Progenitor cell of endocrine pancreas (in vitro differentiated cells): ENCODE measurements at places on chromosomes 2 and 18.

- DNase-seq: no peak
These were observed 22.5 kb downstream of the ELMOD3 start for GRCh38 chr2:85377083-85377482.

DNA sequence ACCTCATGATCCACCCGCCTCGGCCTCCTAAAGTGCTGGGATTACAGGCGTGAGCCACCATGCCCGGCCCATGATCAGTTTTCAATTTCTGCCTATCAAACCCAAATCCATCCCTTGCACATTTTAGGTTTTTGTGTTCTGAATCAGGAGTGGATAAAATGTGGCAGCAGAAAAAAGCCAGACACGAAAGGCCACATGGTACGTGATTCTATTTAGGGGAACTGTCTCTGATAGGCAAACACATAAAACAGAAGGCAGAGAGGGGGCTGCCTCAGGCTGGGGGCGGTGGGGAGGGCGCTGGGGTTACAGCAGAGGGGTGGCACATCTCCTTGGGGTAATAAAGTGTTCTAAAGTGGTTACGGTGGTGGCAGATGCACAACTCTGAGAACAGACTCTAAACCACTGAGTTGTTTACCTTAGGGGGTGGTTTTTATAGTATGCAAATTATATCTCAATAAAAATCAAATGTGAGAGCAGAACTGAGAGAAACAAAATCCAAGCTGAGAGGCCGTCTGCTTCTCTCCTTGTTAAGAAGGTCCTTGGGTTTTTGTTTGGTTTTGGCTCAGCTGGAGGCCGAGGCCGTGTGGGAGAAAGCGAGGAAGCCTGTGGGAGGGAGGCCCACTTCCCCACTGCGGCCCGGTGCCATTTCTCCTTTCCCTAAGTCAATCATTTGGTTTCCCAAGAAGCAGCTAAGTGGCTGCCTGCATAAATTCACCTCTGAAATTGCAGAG lies 78.0 kb downstream of the SOWAHC start:
- DNase-seq: no peak

DNA sequence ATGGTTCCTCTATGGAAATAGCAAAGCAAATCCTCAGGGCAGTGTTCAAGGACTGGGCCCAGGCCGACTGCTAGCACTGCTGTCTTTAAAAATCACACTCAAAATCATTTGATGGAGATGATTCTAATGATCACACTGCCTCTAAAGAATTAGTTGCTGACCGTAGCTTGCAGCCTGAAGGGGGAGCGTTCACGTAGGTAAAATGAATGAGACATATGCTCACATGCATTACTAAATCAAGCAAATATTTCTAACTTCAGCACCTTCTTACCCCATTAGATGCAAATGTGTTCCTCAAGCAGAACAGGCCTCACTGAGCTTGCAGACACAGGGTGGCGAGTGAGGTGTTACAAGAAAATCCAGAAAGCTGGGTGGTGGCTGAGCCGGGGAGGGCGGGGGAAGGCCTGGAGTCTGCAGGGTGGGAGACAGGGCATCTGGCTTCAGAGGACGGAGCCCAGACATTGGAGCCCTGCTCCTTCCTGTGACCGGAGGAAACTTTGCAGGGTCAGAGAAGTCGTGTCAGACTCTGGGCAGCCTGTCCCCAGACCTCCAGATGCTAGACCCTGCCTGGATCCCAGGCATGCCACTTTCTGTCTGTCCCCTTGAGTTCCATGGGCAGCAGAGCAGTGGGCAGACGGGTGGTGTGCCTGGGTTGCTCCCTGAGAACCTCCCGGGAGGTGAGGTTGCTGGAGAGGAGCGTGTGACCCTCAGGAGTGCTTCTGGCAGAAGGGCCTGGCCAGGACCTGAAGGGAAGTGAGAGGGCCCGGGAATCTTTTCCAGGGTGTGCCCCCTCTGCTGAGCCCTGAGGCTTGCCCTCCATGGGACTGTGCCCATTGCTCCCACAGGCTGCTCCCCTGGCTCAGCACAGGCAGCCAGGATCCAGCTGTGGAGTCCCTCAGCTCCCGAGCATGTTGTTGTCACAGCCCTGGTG lies 7.1 kb upstream of the NPPC start:
- no peak for DNase-seq

DNA sequence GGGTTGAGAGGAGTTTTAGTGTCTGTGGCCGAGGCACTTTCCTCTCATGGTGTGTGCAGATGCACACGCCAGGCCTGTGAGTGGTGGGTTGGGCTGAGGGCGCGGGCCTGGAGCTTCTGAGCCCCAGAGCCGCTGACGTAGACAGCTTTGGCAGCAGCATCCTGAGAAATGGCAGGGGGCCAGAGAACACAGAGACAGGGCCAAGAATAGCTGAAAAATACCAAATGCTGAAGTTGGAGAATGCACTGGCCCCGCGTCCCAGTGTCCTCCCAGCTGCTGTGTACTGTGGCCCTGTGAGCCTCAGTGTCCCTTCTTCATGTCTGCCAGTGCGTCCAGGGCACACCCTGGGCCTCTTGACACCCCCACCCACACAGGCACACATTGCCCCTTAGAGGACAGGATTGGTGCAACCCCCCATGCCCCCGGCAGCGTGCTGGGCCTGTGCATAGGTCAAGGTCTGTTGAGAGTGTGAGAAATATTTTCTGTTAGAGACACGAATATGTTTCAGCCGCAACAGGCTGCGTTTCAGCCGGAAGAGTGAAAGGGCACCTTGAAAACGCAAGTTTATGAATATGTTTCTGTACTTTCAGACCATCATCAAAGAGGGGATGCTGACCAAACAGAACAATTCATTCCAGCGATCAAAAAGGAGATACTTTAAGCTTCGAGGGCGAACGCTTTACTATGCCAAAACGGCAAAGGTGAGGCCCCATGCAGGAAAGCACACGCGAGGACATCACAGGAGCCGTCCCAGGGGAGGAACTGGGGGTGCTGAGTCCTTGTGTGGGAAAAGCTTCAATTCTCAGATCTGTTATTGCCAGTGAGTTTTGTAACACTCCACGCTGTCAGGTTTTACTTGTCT lies 33.6 kb downstream of the DGKD start:
- DNase-seq: no peak

DNA sequence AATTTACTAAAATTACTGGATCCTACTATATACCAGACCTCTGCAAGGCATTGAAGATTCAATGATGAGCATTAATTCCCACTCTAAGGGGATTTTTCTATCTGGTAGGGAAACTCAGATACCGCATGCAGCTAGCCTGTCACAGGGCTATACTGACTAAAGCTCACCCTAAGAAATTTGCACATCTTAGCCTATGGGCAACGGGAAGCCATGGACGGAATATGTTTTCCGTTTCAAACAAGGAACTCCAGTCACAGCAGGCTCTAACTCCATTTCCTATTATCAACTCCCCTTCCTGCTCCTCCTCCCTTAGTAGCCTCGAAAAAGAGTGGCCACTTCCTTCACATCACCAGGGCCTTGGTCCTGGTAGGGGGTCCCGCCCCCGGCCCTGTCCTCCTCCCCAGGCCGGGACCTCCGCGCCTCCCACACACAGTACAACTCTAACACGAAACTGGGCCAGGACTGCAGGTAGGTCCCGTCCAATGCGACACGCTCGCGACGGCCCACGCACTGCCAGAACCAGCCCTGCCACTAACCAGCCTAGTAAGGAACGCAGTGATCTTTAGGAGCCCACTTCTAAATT lies 659 bp upstream of the COX5B start:
- DNase-seq: no peak

DNA sequence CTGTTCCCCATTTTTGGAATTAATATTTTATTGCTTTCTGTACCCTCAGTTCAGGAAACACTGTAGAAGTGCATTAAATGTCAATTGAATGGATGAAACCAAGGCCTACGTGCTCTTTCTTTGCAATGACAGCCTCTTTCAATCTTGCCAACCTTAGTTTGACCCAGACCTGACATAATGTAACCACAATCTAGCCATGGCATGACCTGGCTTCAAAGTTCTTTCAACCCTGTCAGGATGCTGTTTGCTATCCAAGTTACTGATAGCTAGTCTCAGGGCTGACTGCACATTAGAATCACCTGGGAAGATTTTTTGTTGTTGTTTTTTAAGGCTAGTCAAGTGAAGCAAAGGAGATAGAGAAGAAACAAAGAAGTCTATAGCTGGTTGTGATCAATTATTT lies 190.9 kb upstream of the PKDCC start:
- no peak for DNase-seq

GRCh38 chr2:232871835-232872736 lies 2.0 kb downstream of the SNORC start:
- DNase-seq: no peak

DNA sequence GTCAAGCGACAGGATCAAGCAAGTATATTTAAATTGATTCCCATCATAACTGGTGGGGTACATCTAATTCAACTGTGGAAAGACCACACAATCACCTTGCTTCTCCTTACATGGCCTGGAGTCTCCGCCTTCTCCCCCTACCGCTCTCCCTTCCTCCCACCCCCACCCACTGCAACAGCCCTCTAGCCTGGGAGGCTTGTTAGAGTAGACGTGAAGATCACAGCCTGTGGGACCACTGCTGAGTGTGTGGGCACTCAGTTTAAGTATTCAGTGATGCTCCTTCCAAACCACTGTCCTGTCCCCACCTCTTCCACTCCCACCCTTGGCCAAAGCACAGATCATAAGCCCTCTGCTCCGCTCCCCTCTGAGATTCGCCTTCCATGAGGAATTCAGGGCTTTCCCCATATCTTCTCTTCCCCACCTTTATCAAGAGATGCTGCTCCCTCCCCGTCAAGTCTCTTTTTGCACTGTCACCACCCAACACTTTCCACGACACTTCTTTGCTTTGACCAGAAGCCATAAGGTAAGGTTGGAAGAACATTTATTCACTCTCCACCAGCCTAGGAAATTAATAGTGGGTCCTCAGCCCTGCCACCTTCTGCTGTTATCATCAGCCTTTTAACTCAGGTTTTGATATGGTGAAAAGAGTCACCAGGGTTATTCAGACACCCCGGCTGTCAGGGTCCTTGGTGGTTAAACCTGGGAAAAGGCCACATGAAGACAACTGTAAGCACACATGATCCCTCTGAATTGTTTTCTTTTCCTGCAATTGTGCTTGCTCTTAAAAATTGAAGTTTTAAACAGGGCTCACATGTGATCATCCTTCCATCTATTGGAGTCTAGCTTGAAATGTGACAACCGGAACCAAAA lies 1.7 kb downstream of the METTL4 start:
- no peak for DNase-seq

DNA sequence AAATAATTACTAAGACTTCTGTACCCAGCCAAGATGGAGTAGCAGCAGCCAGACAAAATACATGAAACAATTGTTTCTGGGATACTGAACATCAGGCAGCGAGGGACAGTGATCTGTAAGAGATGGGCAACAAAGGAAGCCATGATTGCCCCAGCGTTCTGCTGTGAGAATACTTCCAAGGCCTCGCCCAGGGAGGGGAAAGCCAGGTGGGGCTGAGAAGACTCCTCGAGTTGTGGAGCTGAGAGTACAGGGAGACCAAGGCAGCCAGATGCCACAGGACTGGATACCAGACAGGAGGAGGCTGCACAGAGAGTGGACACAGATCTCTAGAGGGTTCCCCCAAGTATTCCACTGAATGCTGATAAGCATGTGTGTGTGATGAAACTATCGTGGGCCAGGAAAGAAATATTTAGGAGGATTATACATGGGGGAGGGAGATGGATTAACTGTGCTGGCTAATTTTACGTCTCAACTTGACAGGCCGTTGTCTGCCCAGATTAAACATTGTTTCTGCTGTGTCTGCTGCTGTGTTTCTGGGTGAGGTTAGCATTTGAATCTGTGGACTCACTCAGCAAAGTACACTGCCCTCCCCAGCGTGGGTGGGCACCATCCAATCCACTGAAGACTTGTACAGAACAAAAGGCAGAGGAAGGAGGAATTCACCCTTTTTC lies 10.2 kb upstream of the LIMS2 start:
- DNase-seq: no peak

GRCh38 chr2:119180892-119181291 lies 22.3 kb upstream of the C1QL2 start:
- no peak for DNase-seq

DNA sequence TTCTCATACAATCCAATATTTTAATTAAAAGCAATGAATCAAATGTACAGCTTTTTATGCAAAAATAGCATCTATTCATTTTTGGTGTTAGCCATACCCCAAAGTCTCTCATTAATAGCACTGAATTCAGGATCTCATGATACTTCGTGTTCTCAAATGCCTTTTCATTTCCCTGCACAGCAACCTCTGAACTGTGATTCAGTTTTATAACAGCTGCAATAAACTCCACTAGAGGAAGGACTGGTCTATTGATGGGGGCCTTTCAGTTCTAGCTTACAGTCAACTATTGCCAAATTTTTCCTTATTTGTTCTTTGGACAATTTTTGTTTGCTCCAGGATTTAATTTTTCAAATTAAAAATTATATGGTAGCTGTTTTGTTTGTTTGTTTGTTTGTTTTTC lies 4.8 kb upstream of the TMEM87B start:
- DNase-seq: no peak

DNA sequence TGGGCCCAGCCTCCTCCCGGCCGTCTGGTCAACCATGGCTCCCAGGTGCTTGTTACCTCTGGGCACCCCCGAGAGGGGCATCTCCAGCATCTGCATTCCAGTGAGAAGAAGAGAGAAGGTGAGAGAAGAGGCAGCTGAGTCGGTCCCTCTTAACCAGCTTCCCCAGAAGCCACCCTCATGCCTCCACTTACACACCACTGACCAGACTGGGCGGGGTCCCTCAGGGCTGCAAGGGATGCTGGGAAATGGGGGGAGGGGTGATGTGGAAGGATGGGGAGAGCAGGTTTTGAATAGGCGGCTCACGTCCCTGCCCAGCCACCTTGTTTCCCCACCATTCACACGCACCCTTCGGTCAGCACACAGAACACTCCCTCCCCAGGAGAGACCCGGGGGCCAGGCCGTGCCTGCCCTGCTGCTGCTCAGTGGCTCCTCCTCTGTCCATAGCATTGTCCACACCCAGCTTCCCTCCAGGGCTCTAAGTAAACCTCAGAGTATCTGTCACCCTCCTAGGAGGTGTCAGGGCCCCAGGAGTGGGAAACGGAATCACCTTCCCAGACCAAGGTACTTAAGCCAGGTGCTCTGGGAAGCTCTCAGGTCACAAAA lies 34.7 kb downstream of the GBX2 start:
- DNase-seq: no peak

DNA sequence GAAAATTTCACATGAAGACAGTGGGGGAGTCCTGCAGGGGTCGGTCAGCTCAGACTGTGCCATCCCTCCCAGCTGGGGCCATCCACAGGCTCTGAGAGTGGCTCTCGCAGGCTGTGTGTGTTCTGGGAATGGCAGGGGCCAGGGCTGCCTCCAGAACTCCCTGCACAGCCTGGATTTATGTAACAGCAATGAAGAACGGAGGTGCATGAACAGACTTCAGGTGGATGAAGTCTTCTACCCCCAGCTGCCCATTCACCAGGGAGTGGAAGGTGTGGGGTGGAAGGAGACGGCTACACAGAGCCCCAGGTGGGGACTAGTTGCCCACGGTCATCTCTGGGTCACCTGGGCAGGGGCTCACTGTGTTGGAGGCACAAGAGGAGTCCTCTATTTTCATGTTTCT lies 56.1 kb upstream of the HDAC4 start:
- DNase-seq: no peak

GRCh38 chr2:101357376-101357775 lies 29.9 kb downstream of the CREG2 start:
- DNase-seq: no peak
